ENCODE measurements at places on chromosomes 13 and 19.

- DNase-seq: no peak
These were observed 48.7 kb upstream of the ZNF835 start for GRCh38 chr19:56720281-56720680.

DNA sequence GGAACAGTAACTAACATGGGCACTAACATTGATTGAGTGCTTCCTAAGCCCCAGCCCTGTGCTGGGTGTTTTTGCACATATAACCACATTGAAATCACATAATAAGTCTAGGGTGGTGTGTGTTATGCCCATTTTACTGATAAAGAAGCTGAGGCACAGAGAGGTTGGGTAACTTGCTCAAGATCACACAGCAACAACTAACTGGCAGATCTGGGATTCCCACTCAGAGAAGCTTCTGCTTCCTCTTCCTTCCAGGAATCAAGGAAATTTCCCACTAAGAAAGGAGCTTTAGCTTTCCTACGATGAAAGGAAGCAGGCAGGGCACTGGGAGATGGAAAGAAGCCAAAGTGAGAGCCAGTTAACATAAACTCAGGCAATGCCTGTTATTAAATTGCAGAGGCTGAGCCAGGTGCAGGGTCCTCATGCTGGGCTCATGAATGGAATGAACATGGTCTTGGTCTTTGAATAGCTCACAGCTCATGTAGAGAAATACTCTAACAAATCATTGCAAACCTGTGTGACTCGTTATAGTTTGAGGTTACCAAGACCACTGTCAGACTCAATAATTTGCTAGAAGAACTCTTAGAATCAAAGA, 10.1 kb downstream of the SSC5D start:
- no peak for DNase-seq

- no peak for DNase-seq
These were observed at the start of gene DUXA for GRCh38 chr19:57167385-57167784. Gene DUXA, minus strand, starts transcription at chr19:57167485. Its CDS starts 42 bp downstream, at chr19:57167443.

DNA sequence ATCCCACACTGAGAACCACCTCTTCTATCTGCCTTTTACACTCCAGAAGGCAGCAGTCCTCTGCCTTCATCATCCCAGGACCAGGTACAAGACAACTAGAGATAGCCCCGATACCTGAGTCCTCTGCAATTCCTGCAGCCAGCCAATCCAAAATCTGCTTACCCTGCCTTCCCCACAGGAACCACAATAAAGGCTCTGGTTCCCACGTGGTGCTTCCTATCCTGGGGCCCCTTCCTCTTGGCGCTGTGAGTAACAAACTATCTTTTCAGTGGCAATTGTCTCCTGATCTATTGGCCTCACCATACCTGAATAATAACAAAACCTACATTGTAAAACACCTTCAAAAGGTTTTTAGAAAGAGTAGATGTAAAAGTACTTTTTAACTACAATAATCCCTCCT, 63.1 kb downstream of the ZDHHC20 start:
- no peak for DNase-seq

- no peak for DNase-seq
These were observed 10.9 kb downstream of the KCTD12 start for GRCh38 chr13:76875271-76875815.

GRCh38 chr13:21690955-21691354, 20.1 kb downstream of the FGF9 start:
- no peak for DNase-seq

DNA sequence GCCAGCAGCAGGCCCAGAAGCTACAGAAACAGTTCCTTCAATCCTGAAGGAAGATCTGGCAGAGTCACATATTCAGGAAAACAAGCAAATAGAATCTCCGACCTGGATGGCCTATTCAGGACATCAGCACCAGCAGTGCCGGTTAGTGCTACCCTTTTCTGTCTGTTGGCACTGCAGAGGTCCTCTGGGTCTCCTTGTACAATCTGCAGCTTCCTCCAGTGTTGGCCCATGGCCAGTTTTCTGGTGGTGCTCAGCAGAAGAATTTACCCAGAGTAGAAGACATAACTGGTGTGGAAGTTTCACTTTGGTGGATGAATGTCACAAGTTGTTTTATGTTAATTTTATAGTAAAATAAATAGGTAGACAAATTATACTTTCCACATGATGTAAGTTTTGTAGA, 498.1 kb downstream of the COG6 start:
- DNase-seq: no peak

DNA sequence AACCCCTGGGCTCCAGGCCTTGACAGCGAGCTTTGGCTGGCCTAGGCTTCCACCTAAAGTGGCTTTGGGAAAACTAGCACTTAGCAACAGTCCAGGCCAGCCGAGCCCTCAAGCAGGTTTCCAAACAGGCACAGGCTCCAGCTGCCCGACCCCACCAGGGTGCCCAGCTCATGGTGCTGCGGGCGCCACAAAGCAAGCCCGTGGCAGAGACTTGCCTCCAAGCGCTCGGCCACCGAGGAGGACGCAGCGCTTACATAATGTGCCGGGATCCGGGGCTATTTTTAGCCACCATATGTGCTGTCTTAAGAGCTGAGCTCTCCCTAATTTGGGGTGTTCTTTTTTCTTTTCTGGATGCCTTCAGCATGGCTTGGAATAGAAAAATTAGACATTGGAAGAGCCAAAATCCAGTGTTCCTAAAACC, 56.1 kb upstream of the F7 start:
- peak; percentile 28 for DNase-seq

DNA sequence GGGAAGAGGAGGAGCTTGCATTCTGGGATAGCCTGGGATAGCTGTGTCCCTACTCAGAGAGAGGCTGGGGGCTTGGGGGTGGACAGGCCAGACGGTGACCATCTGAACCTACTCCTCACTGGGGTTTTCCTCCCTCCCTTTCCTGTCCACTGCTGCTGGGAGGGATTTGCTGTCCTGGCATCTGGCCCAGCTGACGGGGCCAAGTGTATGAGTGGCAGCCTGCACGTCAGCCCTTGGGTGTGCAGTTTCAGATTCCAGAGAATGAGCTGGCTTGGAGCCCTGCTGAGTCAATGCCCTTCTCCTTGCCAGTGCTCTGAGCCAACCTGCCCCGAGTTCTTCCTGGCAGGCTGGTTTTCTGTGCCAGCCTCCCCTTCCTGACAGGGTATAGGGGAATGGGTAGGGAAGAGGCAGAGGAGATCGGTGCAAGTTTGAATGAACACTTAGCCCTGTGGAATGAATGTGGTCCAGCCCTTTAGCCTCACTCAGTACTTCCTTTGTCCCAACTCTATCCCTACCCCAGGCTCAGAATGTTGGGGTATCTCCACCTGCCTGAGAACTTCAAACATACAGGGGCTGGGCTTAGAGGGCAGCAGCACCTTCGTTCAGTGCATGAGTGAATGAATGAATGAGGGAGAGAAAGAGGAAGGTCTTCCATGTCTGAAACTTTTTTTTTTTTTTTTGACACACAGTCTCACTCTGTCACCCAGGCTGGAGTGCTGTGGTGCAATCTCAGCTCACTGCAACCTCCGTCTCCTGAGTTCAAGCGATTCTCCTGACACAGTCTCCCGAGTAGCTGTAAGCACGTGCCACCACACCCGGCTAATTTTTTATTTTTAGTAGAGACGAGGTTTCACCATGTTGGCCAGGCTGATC, 1.8 kb upstream of the ANGPTL4 start:
- DNase-seq: peak; percentile 96

- DNase-seq: no peak
These were observed 204.3 kb downstream of the URI1 start for GRCh38 chr19:30146346-30146745.

- DNase-seq: no peak
These were observed 310.7 kb downstream of the ITGBL1 start for GRCh38 chr13:101763191-101763590.

GRCh38 chr13:26914624-26915023, 154.0 kb upstream of the GPR12 start:
- no peak for DNase-seq

GRCh38 chr13:90307136-90307535, 1040.4 kb upstream of the MIR17HG start:
- DNase-seq: no peak

DNA sequence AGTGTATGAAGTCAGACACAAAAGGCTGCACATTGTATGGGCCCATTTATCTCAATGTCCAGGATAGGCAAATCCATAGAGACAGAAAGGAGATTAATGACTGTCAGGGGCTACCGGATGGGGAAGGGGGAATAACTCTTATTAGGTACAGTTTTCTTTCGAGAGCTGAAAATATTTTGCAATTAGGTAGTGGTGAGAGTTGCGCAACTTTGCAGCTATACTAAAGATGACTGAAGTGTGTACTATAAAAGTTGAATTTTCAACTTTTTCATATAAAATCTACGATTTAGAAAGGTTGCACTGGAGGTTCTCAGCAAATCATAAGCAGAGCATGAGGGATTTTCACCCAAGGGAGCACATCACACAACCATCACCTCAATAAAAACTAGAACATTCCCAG, 16.1 kb upstream of the SLC15A1 start:
- no peak for DNase-seq

- peak; percentile 30 for DNase-seq
These were observed 941 bp downstream of the MYPOP start for GRCh38 chr19:45901432-45901911.

GRCh38 chr13:32153056-32153455, 121.5 kb downstream of the FRY start:
- DNase-seq: peak; percentile 45

DNA sequence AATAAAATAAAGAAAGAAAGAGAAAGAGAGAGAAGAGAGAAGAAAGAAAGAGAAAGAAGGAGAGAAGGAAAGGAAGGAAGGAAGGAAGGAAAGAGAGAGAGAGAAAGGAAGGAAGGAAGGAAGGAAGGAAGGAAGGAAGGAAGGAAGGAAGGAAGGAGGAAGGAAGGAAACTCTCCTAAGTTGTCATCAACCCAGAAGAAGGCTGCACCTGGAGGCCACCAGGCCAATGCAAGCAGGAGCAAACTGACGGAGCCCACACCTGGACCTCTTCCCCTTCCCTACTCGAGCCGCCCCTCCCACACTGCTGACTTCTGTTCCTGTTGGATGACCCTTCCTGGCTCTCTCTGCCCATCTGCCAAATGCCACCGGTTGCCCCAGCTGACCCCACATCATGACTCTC, 8.7 kb downstream of the ACER1 start:
- no peak for DNase-seq

DNA sequence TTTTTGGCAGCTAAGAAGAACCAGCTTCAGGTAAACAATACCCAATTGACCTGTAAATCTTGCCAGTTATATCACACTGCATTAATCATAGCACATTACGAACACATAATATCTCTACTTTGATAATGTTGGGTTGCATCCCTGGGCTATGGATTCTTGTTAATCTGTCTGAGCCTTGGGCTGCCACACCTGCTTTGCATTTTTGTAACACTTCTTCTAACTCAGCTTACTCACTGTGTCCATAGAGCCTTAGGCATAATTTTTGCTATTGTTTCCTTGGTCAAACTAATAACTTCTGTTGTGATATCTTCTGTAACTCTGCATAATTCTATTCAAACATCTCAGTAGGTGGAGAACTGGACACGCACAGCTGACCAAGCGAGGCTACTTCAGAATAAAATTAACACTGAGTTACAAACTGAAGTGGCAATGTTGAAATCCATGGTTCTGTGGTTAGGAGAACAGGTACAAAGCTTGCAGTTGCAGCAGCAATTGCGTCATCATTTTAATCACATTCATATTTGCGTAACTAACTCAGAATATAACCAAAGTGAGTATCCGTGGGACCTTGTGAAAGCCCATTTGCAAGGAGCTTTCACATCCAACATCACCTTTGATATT, 6.4 kb downstream of the ZNF350 start:
- no peak for DNase-seq

- no peak for DNase-seq
These were observed 1356.5 kb upstream of the SLC10A2 start for GRCh38 chr13:104422668-104423067.

- DNase-seq: no peak
These were observed 17.5 kb downstream of the KANK2 start for GRCh38 chr19:11179716-11180297.

DNA sequence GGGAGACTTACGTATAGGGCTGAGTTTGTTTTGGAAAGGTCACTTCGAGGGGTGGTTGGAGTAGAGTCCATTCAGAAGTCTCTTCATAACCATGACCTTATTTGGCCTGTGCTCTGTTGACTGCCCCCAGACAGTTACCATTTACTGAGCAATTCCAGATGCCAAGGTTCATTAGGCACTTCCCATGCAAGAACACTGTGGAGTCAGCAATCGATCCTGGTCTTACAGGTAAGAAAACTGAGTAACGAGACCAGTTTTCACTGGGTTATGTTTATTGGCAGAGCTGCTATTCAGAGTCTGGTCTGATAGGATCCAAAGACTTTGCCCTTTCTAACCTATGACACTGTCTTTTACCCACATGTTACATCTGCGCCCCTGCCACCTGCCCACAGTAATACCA, 134.7 kb downstream of the MTUS2 start:
- DNase-seq: no peak

DNA sequence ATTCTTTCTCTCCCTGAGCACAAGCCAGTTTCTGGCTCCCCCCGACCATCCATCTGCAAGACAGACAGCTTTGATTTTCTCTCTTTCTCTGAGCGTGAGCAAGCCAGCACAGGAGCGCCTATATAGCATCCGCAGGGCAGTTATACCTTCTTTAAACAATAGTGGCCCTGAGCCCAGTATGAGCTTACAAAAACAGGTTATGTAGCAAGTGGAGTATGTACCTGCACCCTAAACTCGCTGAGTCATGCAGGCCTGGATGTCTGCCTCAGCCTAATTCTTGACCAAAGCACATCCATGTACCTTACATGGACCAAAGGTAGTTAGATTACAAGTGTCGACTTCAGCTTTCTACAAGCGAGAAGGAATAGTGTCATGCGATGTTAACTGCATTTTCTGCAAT, 61.7 kb downstream of the RAP2A start:
- no peak for DNase-seq

DNA sequence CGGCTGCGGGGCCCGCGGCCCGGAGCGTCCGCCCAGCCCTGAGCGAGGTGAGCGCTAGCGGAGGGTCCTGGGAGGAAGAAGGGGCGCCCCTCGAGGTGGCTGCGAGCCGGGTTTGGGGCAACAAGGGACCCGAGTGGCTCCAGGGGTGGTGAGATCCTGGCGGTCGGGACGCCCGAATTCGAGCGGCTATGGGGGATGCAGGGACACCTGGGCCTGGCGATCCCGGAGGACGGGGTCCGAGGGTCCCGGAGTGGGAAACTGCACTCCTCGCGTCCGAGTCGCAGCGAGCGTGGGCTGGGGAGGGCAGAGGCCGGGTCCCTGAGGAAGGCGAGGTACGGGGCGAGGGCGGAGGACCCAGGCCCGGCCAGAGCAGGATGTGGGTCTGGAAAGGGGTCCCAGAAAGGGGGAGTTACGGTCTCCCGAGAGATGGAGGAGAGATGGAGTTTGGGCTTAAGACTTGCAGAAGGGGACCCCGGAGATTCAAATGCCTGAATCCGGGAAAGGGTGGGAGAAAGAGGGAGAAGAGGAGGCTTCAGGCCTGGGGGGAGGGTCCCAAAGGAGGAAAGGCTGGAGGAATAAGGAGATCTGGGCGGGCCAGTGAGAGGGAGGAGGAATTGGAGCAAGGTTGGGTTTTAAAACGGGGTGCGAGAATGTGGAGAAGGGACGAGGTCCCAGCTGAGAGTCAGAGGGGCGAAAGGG, 542 bp downstream of the CACNG7 start:
- no peak for DNase-seq

DNA sequence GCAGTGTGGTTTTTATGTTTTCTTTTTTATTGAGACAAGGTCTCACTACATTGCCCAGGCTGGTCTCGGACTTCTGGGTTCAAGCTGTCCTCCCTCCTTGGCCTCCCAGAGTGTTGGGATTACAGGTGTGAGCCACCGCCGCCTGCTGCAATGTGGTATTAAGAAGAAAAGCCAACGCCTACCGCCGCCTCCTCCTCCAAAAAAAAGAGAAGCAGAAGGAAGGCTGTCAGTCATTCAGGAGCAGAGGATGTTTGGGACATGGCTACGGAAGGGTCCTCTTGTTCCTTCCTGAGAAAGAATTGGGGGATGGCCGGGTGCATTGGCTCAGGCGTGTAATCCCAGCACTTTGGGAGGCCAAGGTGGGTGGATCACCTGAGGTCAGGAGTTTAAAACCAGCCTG, 1.2 kb downstream of the PPP1R37 start:
- DNase-seq: no peak
